Cardiac atrium fibroblast (primary cell): ENCODE measurements at places on chromosomes 6 and 20. TPM values are rescaled to one million over a fixed set of nuclear protein-coding genes. Genes with fewer than 3 reads are reported as not detected.

EPPIN gene
- not detected in 2 replicates for total RNA-seq

PTK7 gene
- total RNA-seq = 82.6 and 84.1 TPM in 2 replicates

FERMT1 gene
- 1.4 and 2.3 TPM in 2 replicates for total RNA-seq

DSP gene
- 0.36 and 1.5 TPM in 2 replicates for total RNA-seq

MROH8 gene
- total RNA-seq = 0.36 and 1.9 TPM in 2 replicates

KHDC1L gene
- total RNA-seq = not detected in 2 replicates

RAB23 gene
- 15.2 and 23.3 TPM in 2 replicates for total RNA-seq

MEP1A gene
- total RNA-seq = not detected in 2 replicates

SLC17A9 gene
- total RNA-seq = 6.3 and 19.3 TPM in 2 replicates

IL17A gene
- not detected in 2 replicates for total RNA-seq
